ENCODE measurements at places on chromosomes 4 and X.
A peak's percentile ranks its signal among the peaks of the same experiment; 100 is the strongest.

- DNase-seq = no peak
Observed at GRCh38 chrX:118199997-118200396, 83.4 kb upstream of the KLHL13 start.

DNA sequence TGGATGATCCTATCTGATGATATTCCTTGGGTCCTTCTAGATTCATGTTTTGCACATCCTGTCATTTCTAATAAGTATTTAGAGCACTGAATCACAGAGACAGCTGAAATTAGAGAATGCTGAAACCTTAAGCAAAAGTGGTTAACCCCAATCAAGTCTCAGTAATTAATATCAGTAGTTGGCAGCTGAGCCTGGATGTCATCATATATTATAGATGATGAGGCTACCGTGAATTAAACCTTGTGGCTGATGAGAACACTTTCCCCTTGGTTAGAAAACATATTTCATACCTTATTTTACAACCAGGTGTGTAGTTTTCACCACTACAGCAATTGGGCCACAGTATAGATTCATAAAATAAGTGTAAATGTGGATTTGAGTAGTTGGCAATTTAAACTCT is 499.0 kb downstream of the PDGFC start:
- DNase-seq = no peak

GRCh38 chr4:128825226-128825625 is 15.7 kb downstream of the JADE1 start:
- no peak for DNase-seq

DNA sequence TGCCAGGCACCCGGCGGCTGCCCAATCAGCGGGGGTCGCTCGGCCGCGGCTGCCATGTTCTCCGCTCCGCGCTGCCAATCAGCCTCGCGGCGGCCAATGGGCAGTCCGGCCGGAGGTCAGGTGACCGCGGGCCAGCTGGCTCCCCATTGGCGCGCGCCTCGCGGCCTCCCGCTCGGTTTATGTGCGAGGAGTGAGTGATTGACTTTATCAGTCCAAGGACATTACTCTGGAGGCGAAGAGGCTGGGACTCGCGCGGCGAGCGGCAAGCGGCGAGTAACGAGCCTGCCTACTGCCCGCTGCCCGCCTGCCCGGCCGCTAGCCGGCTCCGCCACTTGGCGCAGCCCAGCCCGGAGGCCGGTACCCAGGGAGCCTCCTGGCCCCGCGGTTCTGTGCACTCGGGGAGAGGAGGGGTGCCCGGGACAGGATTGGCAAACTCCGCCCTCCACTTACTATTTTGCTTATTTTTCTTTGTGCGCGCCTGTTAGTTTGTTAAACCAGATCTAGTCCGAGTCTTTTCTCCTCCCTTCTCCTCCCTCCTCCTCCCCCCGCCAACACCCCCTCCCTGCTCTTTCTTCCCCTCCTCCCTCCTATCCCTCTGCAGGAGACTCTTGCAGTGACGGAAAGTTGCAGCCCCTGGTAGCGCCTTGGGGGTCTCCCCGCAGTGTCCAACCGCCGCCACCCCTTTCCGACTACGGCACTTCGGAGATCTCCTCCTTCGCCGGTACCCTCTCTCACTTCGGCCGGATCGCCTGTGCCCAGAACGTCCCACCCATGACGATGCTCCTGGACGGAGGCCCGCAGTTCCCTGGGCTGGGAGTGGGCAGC is at the start of gene ZIC3:
ZIC3 (plus strand) TSS at position 207 of the 825 bp plus-strand sequence; CDS start at position 772, 565 bp downstream.
- DNase-seq = no peak

DNA sequence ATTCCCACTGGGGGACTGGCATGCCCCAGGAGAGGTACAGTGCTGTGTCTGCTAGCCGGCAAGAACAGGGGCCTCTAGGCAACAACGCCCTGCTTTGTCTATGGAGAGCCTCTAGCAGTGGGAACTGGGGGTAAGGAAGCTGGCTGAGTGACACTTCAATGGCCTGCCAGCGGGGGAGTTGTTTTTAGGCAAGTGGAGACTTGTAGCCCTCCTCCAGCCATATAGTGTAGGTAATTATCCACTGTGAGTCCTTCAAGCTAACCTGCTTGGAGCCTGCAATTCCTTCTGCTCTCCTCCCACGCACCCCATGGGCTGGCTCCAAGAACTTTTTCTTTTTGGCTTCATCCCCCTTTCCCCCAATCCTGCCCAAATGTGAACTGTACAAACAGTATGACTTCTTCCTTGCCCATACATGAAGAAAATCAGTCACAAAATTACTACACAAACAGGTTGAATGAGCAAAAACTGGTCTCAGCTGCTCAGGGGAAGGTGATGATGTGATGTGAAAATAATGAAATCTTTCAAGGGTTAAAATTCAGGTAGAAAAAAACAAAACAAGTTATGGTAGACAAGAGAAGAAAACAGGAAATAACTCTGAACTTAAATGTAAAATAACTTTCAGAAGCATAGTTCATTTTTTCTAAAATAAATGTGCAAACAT is 33.1 kb downstream of the LEF1 start:
- no peak for DNase-seq

DNA sequence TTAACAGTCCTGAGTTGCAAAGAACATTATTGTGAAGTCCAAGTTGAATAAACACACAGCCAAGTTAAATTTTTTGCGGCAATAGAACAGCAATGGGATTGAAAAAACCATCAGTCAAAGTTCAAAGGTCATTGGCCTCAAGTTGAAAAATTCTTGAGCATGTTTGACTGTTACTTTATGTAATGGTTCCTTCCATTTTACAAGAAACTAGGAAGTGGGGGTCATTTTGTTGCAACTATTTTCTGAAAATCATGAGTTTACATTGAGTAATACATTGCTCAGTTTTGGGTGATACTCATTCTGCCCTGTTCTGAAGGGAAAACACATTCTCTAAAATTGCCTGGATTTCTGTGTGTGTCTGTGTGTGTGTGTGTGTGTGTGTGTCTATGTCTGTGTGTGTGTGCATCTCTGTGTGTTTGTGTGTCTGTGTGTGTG is 5.2 kb upstream of the IRF2 start:
- DNase-seq = no peak

DNA sequence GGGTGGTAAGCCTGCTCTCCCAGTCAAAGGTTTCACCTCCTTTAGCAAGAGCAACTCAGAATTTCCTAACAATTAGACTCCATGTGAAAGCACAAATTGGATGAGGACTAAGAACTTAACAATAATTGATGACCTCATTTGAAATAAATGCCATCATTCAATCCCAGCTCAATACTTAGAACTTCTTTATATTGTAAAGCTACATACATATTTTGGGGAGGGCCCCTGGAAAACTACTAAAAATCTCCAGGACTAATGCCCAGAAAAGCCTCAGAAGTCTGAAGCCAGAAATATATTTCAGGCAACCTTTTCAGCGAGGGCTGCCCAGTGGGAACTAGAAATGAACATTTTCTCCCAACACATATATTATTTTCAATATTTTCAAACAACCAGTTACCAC is 38.1 kb downstream of the AMOT start:
- no peak for DNase-seq

DNA sequence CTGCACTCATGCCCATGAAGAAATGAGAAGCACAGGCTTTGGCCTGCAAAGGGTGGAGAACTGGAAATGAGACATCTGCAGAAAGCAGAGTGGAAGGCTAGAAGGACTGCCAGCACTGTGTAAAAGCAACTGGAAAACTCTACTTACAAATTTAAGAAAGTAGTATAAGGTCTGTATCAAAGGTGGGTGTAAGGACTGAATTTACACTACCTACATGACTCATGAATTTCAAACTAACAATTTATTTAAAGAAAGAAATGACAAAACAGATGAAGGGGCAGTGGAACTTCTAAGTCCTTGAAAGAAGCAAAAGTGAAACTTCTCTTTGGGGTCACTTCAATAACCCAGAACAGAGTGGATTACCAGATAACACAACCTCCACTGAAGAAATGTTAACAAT is 71.2 kb downstream of the SLC10A7 start:
- no peak for DNase-seq

DNA sequence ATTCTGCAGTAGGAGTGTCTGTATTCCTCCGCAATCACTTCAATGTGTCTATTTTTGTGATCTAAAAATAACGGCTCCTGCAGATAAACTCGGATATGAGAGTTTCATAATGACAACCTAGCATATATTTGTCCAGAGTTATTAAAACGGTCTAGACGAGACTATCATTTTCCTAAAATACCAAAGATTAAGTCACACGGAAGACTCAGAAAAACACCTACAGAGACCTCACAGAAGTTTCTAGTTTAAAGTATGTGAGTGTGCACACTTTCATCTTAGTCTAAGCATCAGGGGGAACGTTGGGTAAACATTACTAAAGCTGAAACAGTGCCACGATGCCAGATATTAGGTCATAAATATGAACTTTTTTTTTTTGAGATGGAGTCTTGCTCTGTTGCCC is 156.9 kb downstream of the AFAP1 start:
- no peak for DNase-seq

DNA sequence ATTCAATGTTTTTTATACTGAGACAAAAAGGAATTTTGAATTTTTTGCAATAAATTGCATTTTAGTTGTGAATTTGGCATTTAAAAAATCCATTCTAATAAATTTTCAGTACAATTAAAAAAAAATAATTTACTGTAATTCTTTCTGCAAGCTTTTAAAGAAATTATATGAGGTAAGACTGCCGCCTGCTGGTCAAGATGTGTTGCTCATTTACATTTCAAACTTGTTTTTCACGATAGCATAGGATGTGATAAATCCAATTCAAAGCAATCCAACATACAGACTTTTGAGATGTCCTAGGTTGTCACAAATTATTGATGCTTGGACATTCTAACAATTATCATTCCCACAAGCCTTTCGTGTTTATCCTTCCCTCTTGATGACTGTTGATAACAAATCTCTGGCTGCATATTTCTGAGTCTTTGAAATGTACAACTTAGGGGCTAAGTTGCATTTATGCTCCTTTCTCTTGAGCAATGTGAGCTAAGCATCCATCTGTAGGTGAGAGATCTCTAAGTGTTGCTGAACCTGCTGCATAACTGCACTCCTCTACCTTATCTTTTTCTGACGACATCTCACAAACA is 21.7 kb upstream of the MFAP3L start:
- no peak for DNase-seq

GRCh38 chrX:95218976-95219375 is 1465.7 kb upstream of the DIAPH2 start:
- DNase-seq = no peak

DNA sequence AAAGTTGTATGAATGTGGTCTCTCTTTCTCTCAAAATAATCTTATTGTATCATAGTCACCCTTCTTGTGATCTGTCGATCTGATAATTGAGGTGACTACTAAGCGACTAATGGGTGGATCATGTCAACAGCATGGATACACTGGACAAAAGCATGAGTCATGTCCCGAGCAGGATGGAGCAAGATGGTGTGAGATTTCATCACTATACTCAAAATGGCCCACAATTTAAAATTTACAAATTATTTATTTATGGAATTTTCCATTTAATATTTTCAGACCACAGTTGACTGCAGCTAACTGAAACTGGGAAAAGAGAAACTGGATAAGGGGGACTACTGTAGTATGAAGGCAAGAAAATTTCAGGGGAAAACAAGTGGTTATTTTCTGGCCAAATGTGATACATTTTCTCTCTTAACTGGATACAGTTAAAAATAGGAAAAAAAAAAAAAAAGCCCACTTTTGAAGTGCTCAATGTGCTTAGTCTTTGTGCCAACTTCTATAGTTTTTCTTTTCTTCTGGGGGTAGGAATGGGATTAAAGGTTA is 25.3 kb downstream of the FAM241A start:
- no peak for DNase-seq

- no peak for DNase-seq
Observed at GRCh38 chrX:7054219-7055216, 93.0 kb upstream of the STS start.

- no peak for DNase-seq
Observed at GRCh38 chrX:81586096-81586495, 384.2 kb downstream of the SH3BGRL start.

DNA sequence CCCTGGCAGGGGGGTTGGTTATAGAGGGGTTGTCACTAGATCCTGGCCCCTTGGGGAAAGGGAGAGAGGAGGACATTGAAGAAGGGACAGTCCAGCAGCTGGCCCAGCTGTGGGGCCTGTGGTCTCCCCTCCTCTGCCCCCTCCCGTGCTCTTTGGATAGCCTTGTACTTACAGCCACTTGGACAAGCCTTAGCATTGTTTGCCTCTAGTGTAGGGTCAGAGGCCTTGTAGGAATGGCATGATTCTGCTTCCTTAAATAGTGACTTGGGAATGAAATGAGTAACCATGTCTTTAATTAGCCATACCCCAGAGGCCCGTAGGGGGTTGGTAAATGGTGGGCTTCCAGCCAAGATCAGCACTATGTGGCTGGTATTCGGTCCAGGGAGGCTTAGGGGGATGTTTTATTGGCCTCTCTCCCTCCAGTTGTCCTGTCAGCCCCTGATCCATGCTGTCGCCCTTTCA is 230.6 kb downstream of the PTTG2 start:
- DNase-seq = no peak

- DNase-seq = no peak
Observed at GRCh38 chr4:172851534-172851933, 317.1 kb upstream of the GALNT7 start.

- DNase-seq = peak; percentile 27
Observed at GRCh38 chrX:46791927-46792809, 33.2 kb upstream of the SLC9A7 start.

GRCh38 chr4:7275490-7276154 is 83.3 kb downstream of the SORCS2 start:
- DNase-seq = no peak

DNA sequence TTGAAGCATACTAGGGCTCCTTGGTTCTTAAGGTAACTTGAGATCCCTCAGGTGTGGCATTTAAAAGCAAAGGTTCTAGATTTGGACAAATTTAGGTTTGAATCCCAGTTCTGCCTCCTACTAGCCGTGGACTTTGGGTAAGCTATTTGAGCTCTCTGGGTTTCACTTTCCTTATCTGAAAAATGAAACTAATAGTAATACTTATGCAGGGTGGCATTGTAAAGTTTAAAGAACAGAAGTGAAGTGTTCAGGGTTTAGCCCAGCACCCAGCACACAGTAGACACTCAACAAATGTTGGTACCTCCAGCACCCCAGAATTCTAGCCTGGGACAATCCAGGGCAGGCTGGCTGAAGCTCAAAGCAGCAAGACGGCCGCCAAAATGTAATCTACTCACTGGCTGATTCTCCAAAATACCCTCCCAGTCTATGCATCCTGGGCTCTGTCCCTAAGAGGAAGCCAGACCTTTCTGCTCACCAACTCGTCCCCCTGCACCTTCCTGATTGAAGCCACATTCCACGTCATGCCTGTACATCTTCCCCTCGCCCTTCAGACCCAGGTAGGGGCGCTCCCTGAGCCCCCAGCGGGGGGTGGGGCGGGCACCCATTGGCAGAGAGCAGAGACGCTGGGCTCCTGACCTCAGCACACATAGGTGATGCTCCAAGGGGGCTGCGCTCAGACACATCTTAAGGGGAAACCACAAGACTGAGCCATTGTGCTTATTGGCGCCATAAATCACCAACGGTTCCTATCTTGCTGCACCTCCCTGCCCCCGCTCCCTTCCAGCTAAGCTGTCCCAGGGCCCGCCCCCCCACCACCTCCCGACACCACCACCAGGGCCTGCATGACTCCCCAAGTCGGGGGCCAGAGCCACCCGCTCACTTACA is 160.6 kb downstream of the BCOR start:
- no peak for DNase-seq

DNA sequence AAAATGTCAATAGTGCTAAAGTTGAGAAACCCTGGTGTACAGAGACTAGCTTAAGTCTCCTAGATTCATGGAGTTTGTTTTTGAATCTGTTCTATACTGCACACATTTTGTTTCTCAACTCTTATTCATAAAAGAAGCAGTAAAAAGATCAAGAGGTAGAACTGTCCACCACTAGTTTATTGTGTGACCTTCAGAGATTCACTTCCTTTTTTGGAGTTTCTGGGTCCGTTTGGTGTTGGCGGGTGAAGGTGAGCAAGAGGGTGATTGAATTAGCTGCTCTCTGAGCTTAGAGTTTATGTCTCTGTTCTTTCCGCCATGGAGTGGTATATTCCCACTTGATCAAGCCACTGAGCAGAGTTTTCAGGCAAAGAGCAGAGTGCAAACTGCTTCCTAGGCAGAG is 21.4 kb upstream of the PLAC1 start:
- no peak for DNase-seq

Data from KG1 (cell line).